H7 (cell line): ENCODE measurements at places on chromosomes 5 and 9. TPM values are rescaled to one million over a fixed set of nuclear protein-coding genes. Genes with fewer than 3 reads are reported as not detected.
A peak's percentile ranks its signal among the peaks of the same experiment; 100 is the strongest.

DNA sequence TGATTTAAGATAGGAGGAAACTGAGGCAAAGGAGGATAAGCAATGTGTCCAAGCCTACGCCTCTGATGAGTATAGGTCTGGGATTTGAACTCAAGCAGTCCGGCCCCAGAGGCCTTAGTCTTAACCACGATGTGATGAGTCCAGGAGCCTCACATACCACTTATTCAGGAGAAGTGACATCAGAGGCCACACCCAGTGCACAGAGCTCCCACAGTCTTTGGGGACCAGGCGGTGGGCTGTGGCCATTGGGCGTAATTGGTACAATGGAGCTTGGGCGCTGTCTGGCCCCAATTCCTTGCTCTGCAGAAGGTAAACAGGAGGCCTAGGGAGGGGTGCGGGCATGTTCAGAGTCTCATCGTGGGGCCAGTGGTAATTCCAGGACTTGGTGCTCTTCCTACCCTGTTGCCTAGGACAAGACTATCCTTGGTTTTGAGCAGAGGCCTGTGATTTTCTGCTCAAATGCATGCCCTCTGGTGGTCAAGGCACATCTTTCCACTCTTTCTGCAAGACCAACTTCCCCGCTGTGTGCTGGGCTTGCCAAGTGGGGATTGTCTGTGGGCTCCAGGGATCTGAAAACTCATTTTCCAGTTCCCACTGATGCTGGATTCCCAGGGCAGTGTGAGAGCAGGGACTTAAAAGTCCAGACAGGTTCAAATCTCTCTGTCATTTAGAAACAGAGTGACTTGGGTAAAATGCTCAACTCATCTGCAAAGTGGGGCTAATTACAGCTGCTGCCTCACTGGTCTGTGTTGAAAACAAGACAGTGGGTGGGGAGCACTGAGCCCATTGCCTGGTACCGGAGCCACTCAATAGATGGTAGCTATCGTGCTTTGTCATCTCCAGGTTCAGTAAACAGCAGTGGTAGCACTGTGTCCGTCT, 15.8 kb downstream of the NDST1 start:
- peak; percentile 85 for DNase-seq

- DNase-seq, result no peak
Measured at GRCh38 chr5:68392617-68393016, 177.1 kb downstream of the PIK3R1 start.

GRCh38 chr9:111928359-111928720, 31.7 kb downstream of the UGCG start:
- no peak for DNase-seq

DNA sequence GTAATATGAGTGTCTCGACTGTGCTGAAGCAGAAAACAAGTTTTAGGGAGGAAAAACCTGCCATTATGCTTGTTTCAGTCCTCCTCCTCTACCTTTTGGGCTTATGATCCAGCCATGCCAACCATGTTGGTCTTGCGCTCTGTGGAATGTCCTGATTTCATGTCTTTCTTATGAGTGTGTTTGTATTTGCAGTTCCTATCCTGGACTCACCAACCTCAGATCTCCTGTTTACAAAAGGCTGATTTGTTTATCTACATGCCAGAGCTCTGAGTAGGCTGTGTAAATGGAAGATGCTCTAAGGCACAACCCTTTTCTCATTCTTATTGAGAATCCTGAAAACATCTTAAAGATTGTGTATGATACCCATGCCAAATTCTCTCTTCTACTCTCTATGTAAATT, 138.6 kb downstream of the ARHGEF28 start:
- no peak for DNase-seq

- DNase-seq, result no peak
Measured at GRCh38 chr5:173191015-173191414, 44.0 kb downstream of the NKX2-5 start.

DNA sequence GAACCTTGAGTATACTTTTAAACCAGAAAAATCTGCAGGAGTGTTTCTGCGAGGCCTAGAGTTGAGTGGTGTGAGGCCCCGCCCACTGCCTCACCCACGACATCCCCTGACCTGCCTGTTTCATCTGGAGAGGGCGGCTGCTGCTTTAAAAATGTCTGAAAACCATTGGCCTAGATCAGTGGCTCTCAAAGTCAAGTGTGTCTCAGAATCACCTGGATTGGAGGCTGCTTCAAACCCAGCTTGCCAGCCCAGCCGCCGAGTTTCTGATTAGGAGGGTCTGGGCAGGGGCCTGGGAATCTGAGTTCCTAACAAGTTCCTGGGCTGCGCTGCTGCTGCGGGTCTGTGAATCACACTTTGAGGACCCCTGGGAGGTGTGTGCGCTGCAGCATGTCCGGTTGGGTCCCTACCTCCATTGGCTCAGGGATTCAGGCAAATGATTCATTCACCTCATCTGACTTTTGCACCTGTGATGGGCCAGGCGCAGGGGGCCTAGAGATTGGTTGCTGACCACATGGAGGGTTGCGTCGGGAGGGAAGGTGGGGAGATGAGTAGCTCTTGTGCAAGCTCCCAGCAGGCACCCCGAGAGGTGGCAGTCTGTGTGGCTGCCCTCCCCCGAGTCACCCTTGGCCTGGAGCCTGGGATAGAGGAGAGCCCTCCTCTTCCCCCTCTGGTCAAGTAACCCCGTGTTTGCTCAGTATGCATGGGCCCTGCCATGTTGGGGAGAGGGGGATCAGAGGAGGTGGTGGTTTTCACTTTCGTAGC, 27.6 kb upstream of the HMCN2 start:
- peak; percentile 27 for DNase-seq

The ZNF658 gene
- 1.9 and 3.7 TPM in 2 replicates for total RNA-seq

The CCDC187 gene
- 0.04 TPM in 1 of 2 replicates, not detected in the other for total RNA-seq

The CATSPER3 gene
- total RNA-seq, result 0.07 TPM in 1 of 2 replicates, not detected in the other

The SLC6A18 gene
- not detected in 2 replicates for total RNA-seq
